Stimulated activated CD8-positive, alpha-beta memory T cell treated with anti-CD3 and anti-CD28 coated beads, Interleukin-4, amount 100 ng/mL, for 48 hours (primary cell): ENCODE measurements at places on chromosomes 4 and X.

- DNase-seq = no peak
Measured at GRCh38 chrX:139559383-139560042, 29.0 kb downstream of the F9 start.

DNA sequence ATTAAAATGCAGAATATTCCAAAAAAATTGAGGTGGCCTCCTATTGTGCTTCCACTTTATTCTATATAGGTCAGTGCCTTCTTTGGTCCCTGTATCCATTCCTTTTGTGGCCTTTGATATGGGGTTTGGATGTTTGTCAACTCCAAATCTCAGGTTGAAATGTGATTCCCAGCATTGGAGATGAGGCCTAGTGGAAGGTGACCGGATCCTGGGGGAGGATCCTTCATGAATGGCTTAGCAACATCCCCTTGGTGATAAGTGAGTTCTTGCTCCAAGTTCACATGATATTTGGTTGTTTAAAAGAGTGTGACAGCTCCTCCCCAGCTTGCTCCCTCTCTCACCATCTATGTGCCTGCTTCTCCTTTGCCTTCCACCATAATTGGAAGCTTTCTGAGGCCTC lies 380.6 kb downstream of the INPP4B start:
- no peak for DNase-seq

- no peak for DNase-seq
Measured at GRCh38 chr4:87620491-87620890, 12.2 kb downstream of the DSPP start.

DNA sequence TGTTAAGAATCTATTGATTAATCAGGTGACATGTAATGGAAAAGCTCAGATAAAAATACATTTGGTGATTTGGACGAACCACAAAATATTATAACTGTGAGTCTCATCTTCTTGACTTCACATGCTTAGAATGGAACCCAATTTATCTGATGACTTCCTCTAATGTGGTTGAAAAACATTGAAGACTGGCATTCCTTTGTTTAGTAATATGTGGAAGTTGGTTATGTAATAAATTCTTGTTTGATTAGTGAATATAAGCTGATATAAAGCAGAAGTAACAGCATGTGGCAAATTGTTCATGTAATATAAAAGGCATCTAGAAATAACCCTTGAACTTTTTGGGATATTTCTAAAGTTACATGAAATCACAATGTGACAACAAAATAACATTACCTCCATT lies 9.7 kb downstream of the GIMD1 start:
- no peak for DNase-seq

DNA sequence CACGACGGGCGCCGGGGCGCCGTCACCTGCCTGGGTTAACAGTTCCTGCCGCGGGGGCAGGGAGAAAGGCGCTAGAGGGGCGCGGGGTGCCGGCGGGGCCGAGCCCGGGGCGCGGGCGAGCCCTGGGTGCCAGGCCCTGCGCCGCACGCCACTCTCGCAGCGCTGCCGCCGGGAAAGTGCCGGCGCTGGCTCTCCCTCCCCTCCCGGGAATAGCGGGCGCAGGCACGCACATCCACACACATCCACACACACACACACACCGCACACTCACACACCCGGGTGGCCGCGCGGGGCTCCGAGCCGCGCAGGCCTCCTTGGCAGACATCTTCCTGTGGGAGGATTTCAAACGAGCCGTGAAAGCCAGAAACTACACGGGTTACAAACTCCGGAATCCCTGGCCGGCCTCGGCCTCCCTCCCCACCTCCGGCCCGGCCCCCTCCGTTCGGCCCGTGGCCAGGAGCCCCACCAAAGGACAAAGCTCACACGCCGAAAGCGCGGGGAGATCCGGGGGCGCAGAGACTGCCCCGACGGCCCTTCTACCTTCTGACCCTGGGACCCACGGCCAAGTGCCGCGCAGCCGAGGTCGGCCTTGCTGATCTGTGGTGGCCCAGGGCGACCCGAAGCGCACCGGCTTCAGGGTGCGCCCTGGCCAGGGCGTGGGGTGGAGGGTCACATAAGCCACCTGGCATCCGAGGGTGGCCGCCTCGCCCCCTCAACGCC lies 92.3 kb downstream of the BCOR start:
- no peak for DNase-seq

DNA sequence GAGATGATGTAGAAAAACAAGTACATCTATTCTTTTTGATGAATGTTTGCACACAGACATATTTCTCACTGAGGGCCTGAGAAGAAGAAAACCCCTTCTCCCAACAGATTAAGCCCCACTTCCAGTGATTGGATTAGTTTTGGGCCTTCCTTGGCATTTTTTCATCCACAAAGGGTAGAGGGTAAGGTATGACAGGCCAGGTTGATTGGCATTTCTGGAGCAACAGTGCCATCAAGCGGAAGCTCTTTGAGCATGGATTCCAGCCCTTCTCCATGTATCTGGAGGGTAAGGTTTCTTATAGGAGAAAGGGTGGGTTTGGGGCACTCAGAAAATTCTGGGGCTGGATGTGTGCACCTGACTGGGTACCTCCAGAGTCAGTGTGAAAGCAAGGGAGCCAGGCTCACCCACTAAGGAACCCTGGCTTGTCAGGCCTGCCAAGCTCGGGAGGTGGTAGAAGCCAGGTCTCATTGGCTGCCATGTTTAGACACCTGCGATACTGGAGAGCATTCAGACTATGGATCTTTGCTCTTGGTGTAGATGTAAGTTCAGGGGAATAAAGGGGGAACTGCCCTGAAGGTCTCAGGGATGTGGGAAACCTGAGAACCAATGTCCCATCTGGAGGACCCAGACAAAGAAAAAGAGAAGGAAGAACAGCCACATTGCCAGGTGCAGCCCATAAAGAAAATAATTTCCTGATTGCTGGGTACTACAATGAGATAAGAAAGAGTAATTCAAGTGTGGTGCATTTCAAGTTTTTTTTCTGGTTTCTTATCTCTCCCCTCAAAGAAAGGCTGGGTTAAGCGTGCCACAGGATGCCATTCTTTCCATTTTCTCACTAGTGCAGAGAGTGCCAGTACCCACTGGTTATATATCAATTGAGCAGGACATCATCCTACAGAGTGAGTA lies 222.3 kb upstream of the AGTR2 start:
- DNase-seq = no peak

GRCh38 chr4:108531461-108531860 lies 88.9 kb upstream of the RPL34 start:
- no peak for DNase-seq

DNA sequence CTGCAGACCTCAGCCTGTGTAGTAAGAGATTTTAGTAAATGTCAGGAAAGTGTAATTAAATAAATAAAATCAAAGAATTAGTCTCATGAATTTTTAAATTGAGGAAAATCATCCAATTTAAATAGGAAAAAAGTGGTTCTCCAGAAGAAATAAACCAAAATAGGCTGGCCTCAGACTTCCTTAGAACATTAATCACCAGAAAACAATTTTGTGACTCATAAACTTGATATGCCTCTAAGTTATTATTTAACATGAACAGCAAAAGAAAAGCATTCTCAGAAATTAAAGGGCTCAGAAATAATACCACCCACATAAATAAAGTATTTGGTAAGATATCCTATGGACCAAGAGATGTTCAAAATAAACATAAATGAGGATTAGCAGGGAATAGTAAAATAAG lies 14.3 kb downstream of the FAM47B start:
- no peak for DNase-seq
